Stimulated activated naive CD4-positive, alpha-beta T cell (primary cell): ENCODE measurements at places on chromosomes 6 and 20.
A peak's percentile ranks its signal among the peaks of the same experiment; 100 is the strongest.

DNA sequence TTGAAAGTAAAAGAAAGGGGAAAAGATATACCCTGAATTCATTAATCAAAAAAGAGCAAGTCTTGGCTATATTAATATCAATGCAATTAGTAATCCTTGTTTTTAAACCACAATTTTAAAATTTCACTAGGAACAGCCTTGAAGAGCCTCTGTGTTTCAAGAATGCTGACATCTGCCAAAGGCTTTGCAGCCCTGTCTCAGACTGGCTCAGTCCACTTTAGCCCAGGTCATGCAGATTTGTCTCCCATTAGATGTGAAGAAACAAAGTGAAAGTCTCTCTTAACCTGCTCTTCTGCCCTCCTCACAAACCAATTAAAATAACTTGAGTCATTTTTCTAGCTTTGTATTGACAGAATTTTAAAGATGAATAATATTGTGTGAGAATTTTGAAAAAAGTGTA, 102.7 kb upstream of the CARMIL1 start:
- no peak for DNase-seq

GRCh38 chr6:15481390-15482291, 181.2 kb downstream of the DTNBP1 start:
- no peak for DNase-seq

DNA sequence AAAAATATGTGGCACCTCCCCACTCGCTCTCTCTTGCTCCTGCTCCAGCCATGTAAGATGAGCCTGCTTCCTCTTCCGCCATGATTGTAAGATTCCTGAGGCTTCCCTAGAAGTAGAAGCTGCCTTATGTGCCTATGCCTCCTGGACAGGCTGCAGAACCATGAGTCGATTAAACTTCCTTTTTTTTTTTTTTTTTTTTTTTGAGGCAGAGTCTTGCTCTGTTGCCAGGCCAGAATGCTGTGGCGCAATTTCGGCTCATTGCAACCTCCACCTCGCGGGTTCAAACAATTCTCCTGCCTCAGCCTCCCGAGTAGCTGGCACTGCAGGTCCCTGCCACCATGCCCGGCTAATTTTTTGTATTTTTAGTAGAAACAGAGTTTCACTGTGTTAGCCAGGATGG, 112.5 kb downstream of the FAM217A start:
- no peak for DNase-seq

- no peak for DNase-seq
These were observed 431.9 kb downstream of the PKHD1 start for GRCh38 chr6:51655517-51655916.

DNA sequence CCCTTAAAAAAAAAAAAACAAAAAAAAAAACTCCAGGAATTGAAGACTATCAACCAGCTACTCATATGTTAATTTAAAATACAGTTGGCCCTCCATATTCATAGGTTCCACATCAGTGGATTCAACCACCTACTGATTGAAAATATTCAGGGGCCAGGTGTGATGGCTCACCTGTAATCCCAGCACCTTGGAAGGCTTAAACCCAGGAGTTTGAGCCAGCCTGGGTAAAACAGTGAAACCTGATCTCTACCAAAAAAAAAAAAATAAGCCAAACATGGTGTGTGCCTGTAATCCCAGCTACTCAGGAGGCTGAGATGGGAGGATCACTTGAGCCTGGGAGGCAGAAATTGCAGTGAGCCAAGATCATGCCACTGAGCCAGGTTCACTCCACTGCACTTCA, 72.4 kb upstream of the SMIM8 start:
- no peak for DNase-seq

GRCh38 chr6:169498916-169499513, 202.8 kb downstream of the WDR27 start:
- no peak for DNase-seq

DNA sequence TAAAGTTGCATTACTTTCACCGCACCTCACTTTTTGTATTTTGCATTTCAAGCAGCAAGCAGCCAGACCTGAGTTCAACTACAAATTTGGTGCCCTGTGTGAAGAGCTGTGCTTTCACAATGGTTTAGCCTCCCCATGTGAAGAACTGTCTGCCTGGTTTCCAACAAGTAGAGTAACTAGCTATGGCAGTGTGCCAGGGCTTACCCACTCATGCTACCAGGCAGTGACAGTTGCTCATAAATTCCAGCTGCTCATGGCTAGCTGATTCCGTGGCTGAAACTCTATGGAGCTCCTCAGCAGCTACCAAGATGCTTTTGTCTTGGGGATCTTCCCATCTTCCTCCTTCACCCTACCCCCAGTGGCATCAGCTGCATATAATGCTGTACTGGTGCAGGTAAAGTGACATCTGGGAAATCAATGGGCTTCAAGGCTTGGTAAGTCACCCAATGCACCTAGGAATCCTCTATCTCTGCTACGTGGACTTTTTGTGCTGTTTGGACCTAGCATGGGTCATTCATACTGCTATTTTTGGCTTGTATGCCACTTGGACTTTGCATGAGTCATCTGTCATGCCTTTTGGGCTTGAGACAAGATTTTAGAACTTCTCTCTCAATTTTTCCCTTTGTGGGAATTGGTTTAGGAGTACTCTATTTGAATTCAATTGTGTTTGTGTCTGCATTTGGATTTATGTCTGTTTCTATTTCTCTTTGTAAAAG, 176.5 kb upstream of the GJE1 start:
- no peak for DNase-seq

- no peak for DNase-seq
These were observed 52.2 kb downstream of the LYRM4 start for GRCh38 chr6:5208471-5208971.

- peak; percentile 2 for DNase-seq
These were observed 27.7 kb downstream of the CST9L start for GRCh38 chr20:23540624-23541023.

- DNase-seq: no peak
These were observed 20.3 kb downstream of the CCDC170 start for GRCh38 chr6:151514000-151514730.

- no peak for DNase-seq
These were observed 6.7 kb upstream of the GJA10 start for GRCh38 chr6:89887452-89888137.

DNA sequence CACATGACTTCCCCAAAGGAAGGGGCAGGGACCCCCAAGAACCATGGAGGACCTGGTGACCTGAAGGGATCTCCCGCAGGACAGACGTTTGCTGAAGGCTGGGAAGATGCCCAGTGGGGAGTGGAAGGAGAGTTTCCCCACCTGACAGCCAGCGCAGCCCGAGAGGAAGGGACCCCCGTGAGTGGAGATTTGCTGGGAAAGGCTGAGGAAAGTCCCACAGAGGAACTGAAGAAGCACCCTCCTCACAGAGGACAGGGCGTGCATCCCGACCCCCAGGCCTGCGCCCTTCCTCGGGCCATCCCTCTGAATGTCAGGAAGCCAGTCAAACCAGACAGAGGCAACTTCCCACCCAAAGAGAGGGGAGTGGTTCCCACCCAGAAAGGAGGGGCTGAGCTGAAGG, 29.6 kb upstream of the AAR2 start:
- no peak for DNase-seq

DNA sequence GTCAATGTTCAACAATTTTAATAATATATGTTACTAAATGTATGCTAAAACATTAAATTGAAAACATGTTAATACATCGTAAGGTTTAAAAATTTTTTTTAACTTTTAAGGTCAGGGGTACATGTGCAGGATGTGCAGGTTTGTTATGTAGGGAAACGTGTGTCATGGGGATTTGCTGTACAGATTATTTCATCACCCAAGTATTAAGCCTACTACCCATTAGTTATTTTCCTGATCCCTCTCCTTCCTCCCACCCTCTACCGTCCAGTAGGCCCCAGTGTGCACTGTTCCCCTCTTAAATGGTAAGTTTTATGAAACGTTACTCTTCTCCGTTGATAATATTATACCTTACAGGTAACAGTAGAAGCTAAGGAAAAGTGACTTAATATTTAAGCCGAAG, 15.8 kb downstream of the PDE7B start:
- DNase-seq: no peak

DNA sequence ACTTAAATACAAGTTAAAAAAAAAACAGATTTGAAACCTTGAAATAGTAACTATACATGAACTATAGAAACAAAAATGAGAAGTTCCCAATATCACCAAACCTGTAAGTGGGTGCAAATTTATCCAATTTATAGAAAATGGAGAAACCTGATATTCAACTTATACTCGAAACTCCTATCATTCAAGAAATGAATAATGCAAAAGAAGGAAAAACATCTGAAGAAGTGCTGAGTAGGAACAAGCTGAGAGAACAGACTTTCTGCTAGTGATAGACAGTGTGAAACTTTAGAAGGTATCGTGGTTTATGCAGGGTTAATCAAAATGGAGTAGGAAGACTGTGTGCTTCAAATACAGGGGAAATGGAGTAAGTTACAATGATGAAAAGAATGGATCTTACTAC, 4.5 kb downstream of the GPR63 start:
- DNase-seq: no peak

DNA sequence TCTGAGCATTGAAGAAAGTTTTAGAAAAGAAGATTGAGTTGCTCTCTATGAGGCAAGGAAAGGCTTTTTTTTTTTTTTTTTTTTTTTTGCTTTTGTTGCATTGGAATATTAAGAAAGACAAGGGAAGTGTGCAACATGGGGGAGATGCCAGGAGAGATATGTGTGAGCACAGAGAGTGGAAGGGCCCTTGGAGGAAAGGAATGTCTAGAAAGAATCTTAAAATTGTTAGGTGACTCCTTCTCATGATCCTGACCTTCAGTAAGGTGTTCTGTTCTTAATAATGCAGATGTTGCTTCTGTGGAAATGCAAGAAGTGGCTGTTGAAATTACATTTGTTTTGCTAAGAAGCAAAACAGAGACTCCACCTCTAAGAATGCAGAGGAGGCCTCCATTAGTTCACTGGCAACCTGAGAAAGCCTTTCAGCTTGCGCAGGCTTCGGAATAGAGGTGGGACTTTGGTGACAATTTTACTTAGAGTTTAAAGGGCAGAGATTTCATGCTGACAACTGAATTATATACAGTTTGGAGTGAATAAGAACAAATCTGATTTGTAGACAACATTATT, 118.0 kb upstream of the ASCC3 start:
- DNase-seq: no peak

DNA sequence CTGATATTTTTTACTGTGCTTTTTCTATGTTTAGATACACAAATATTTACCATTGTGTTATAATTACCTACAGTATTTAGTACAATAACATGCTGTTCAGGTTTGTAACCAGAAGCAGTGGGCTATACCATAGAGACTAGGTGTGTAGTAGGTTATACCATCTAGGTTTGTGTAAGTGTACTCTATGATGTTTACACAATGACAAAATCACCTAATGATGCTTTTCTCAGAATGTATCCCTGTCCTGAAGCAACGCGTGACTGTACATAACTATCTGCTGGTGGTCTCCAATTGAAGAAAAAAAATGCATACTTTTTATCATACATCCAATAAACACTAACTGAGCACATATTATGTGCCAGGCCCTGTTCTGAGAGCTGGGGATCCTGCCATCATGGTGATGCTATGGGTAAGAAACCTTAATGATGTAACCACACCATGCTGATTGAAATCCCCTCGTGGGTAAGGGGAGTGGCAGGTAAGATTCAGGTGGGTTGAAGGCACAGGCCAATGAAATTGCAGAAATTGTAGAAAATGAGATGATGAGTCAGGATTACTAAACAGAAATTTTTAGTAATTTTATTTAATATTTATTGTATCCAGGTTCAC, 76.8 kb downstream of the FYN start:
- DNase-seq: no peak
